Effector memory CD8-positive, alpha-beta T cell (primary cell): ENCODE measurements at places on chromosomes 12 and 14.

GRCh38 chr12:82596483-82596882 is 90.2 kb upstream of the TMTC2 start:
- DNase-seq = no peak

DNA sequence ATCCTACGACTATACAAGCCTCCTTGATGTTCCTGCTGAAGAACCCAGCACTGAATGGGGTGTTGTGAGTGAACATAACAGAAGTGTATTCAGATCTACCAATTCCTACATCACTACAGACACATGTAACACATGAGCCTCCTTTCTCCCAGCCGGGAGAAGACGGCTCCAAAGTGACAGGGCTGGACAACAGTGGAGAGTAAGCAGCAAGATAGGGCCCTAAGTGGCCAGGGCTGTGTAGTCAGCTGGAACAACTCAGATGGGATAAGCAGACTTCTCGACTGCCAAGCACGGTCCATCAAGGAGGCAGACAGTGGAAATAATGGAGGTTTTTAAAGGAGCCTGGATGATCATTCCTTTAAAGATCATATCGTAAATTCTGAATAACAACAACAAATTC is 73.5 kb downstream of the TTC7B start:
- no peak for DNase-seq

- DNase-seq = peak; percentile 59
Measured at GRCh38 chr12:55929306-55929791, 1.6 kb upstream of the DGKA start.

- DNase-seq = no peak
Measured at GRCh38 chr12:43893670-43894069, 57.8 kb downstream of the TMEM117 start.

GRCh38 chr12:46379352-46379751 is 6.8 kb upstream of the SLC38A2 start:
- DNase-seq = no peak

DNA sequence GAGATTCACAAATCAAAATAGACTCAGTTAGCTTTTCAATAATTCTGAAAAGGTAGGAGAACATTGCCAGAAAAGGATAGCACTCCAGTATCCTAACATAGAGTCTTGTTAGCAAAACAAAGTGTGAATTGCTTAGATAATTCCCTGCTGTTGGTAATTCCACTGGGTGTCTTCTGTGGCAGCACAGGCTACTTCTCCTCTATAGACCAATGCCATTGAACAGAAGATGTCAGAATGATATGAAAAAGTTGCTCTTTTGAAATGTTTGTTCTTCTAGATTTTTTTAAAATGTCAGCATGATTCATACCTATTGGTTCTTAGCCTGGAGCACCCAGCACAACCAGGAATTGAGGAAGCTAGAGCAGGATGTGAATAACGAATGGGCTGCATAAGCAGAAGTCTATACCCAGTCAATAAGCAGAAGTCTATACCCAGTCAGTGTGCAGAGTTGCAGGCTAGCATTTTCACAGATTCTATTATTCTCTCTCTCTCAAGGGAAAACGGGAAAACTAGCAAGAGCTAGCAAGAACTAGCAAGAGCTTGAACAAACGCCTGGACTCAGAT is 112.8 kb downstream of the SYT1 start:
- no peak for DNase-seq

- no peak for DNase-seq
Measured at GRCh38 chr14:20645481-20645880, 4.0 kb upstream of the OR6S1 start.

DNA sequence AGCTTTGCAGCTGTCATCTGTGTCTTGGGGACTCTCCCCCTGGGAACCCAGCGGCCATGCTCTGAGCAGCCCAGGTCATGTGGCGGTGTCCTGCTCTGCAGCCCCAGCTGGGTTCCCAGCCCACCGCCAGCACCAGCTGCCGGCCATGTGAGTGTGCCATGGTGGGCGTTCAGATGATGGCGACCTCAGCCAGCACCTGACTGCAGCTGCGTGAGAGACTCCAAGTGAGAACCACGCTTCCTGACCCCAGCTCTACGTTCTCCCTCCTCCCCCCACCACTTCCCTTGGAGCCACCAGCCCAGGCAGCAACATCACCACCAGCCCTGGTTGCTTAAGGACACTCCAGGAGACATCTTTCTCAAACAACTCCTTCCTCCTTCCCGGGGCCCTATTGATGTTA is 68.8 kb downstream of the SLC24A4 start:
- DNase-seq = no peak

GRCh38 chr14:80996049-80996901 is 40.9 kb downstream of the TSHR start:
- peak; percentile 19 for DNase-seq

GRCh38 chr14:90301122-90301521 is 30.6 kb downstream of the NRDE2 start:
- DNase-seq = no peak

DNA sequence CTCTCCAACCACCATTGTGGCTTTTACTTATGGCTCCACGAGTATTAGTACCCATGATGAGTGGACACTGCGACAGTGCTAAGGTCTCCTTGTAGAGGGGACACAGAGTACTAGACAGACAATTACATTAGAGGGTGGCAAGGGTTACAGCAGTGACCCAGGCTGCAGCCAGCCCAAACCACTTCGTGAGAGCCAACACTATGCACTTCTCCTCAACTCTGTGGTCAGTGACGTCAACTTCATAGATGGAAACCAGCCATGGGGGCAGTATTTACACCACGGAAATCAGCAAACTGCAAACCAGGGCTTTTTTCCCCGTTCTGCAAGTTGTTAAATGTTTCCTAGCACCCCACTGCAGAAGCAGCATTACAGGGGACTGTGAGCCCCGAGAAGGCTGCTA is 61.6 kb upstream of the ZFP36L1 start:
- DNase-seq = no peak

DNA sequence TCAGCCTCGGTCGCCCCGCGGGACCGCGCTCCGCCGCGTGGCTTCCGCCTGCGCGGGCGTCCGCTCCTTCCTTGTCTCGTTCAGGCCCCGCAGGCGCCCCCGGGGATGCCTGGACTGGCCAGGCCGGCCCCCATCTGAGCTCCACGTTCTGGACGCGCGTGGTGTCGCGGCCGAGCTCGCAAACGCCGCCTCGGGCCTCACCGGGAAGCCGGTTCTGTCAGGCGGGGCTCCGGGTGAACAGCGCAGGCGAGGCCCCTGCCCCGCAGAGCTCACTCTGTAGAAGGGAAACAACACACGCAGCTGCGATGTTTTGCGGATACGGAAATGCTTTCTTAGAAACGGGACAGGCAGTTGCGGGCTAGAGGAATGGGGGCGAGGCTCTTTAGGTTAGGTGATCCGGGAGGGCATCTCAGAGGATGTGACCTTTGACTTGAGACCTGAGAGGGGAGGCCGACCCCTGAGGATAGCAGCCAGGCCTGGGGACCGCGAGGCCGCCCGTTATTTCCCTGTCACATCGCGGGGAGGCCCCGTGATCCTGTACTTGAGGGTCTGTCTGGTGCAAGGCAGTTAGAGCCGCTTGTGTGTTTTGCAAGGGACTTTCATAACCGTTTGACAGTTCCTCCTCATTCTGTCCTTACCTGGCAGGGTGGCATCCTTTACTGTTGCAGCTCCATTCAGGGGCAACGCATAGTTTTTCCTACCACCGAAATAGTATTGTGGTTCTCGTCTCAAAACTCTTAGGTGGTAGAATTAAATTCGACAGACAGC is 584 bp downstream of the VRK1 start:
- peak; percentile 28 for DNase-seq

DNA sequence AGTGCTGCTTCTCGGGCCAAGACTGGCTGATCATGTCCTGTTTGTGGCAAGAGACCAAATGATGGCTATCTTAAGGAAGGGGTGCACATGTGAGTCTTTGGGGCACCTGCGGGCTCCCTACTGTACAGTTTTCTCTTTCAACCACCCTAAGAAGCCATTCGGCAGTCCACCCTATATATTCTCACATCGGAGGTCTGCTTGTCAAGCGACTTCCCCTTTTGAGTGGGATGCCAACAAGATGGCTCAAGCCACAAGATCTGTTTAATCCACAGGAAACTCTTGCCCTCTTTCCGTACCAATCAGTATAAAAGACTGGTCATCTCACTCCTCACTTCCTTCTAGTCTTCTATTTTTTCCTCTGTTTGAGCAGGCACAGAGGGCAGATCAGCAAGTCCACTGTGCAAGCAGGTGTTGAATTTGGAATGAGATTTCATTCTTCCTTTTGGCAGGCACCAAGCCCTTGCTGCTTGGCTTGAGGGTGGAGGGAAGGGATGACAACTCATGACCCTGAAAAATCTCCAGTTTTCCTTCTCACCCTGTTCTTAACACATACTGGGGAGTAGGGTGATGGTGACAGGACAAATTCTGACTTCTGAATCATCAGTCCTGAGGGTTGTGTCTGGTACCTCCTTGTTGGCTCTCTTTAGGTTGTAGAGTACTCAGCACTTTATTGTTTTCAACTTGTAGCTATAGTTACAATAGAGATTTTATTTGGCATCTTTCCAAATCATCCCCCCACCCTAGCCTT is 17.6 kb downstream of the LACRT start:
- DNase-seq = no peak

GRCh38 chr12:69435644-69436043 is 34.5 kb upstream of the FRS2 start:
- no peak for DNase-seq

DNA sequence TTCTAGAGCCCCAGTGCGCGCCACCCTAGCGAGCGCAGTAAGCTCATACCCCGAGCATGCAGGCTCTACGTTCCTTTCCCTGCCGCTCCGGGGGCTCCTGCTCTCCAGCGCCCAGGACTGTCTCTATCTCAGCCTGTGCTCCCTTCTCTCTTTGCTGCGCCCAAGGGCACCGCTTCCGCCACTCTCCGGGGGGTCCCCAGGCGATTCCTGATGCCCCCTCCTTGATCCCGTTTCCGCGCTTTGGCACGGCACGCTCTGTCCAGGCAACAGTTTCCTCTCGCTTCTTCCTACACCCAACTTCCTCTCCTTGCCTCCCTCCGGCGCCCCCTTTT is 791 bp downstream of the TMEM233 start:
- DNase-seq = no peak

DNA sequence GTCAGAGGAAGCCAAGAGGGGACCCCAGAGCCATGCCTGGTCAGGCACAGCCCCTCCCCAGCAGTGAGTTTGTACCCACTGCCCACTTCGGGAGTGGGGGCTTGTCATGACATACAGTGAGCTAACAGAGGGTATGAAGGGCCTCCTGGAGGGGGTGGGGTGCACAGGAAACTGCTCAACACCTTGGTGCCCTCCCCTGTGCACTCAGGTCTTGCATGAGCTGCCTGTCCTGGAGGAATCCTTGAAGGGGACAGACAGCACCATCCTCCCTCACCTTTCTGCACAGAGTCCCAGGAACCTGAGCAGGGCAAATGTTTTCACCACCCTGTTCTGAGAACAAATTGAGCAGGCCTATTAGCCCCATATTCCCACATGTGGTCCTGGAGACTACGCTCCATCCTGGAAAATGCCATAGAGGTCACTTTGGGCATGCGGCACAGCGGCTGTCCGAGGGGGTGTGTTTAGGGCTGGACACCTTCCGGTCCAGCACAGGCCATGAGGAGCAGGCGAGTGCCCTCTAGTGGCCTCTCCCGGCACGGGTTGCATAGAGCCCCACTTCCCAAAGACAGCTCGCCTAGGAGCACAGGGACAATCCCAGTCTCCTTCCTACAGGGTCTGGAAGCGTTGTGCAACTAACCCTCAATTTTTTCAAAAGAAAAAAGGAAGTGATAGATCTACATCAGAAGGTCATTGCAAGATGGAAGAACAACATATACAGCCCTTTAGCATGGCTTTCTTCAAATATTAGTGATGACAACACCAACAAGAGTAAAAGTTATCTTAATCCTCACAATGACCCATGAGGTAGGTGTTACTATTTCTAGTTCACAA is 31.9 kb upstream of the ZFP36L1 start:
- DNase-seq = no peak

- DNase-seq = no peak
Measured at GRCh38 chr12:94182986-94183707, 34.8 kb downstream of the PLXNC1 start.

GRCh38 chr12:119576118-119576810 is 17.3 kb upstream of the TMEM233 start:
- no peak for DNase-seq

DNA sequence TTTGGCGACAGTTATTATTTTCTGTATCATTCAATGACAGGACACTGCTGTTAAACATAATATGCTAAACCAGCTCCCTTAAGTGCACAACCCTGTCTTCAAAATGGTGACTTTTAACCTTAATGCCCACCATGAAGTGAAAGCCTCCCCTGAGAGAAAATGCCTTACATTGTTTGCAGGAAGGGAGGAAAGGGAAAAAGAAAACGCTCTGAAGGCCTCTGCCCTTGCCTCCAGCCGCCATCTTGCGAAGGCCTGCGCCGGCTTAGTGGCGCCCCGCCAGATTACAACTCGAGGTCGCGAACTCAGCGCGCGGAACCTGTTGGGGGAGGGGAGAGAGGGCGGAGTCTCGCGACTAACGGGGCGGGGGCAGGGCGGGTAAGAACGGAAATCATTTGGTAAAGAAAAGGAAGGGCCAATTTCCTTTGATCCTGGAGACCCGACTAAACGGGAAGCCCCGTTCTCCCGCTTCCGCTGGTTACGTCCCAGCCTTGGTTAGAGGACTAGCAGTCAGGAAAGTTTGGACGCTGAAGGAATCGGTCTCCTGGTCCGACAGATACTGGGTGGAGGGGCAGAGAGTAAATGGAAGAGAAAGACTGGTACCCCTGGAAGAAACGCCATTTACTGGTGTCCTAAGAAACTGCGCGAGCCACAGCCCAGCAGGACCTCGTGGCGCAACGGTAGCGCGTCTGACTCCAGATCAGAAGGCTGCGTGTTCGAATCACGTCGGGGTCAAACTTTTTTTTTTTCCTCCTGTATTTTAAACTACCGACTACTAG is 11.6 kb upstream of the TMPO start:
- DNase-seq = peak; percentile 94
